ENCODE measurements at places on chromosomes 6 and 20. TPM values are rescaled to one million over a fixed set of nuclear protein-coding genes. Genes with fewer than 3 reads are reported as not detected.

GATA5 gene
- 0.75 TPM for total RNA-seq

CST2 gene
- total RNA-seq = 0.27 TPM

SNRNP48 gene
- 7.8 TPM for total RNA-seq

KHDC1L gene
- not detected for total RNA-seq

SIRPB1 gene
- 0.29 TPM for total RNA-seq

AHCY gene
- total RNA-seq = 316 TPM

OR2H2 gene
- not detected for total RNA-seq

OXT gene
- total RNA-seq = not detected

KCNK16 gene
- not detected for total RNA-seq

AVP gene
- not detected for total RNA-seq

RFX6 gene
- not detected for total RNA-seq

SMOC2 gene
- not detected for total RNA-seq

CLDN20 gene
- total RNA-seq = not detected

FOXP4 gene
- total RNA-seq = 22.0 TPM

CCN5 gene
- total RNA-seq = 27.5 TPM

HECA gene
- total RNA-seq = 1.3 TPM

FLRT3 gene
- total RNA-seq = 2.2 TPM

CLIC5 gene
- not detected for total RNA-seq

ABHD16B gene
- total RNA-seq = not detected

PKHD1 gene
- total RNA-seq = not detected

PNPLA1 gene
- total RNA-seq = not detected

SPAG4 gene
- total RNA-seq = 5.2 TPM

PRSS16 gene
- 3.2 TPM for total RNA-seq

PLN gene
- total RNA-seq = not detected

BTN2A1 gene
- total RNA-seq = 19.1 TPM

RBPJL gene
- not detected for total RNA-seq

EEF1E1 gene
- total RNA-seq = 93.7 TPM

THBS2 gene
- not detected for total RNA-seq

XKR7 gene
- total RNA-seq = 0.02 TPM

DCDC2 gene
- total RNA-seq = 2.7 TPM

LINC00237 gene
- not detected for total RNA-seq
